GM03348 (cell line): ENCODE measurements at places on chromosomes 7 and 10.

- DNase-seq = no peak
Measured at GRCh38 chr10:78134773-78135306, 101.2 kb downstream of the RPS24 start.

GRCh38 chr7:51702673-51703072 is 386.1 kb upstream of the COBL start:
- DNase-seq = no peak

DNA sequence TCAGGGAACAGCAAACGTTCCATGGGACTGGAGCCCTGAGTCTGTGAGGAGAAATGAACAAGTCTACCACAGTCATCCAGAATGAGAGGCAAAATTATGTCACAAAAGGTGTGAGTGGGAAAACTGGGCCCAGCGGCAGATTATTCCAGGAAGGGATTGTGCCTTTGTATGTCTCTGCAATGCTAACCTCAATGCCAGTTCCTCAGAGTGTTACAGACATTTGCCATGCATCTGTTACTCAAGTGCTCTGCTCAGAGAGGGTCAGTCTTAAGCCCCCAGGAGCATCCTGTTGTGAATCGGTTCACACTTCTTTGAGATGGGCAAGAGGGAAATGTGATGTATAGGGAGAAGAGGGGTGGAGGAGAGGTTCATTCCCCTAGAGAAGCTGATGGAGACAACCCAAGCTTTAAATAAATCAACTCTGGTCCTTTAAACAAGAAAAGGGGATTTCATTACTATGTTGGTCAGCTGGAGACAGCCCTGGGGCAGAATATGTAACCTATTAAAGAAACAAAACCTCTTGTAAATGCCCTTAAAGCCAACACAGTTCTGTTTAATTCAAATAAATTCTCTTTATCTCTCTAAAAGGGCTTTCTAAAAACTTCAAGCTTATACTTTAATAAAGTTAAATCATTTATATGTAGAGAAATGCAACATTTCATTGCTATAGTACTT is 85.9 kb upstream of the GRB10 start:
- DNase-seq = no peak

DNA sequence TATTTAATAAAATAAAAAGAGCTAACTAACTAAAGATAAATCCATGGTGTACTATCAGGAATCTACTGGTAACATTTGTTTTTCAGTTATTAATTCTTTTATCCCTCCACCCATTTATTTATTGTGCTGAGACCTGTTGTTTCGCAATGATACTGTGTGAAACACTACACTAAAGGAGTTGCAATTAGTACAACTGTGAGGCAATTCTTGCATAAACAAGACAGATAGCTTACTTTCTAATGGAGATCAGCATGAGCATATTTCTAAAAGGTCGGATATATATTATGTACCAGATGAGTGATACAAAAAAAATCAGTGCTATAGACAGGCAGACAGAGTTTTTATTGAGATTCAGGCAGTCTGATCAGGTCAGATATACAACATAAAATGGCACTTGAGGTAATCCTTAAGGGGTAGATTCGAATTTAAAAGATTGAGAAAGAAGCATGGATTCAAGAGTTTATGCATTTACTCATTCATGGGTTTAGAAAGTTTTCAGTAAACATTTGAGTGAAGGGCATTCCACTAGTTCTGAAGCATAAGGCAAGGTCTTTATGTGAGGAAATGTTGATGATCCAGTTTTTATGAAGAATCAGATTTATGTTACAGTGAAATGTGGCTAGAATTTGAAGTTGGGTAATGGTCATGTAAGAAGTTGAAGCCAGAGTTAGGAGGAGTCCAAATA is 147.6 kb downstream of the POLR1F start:
- DNase-seq = no peak

DNA sequence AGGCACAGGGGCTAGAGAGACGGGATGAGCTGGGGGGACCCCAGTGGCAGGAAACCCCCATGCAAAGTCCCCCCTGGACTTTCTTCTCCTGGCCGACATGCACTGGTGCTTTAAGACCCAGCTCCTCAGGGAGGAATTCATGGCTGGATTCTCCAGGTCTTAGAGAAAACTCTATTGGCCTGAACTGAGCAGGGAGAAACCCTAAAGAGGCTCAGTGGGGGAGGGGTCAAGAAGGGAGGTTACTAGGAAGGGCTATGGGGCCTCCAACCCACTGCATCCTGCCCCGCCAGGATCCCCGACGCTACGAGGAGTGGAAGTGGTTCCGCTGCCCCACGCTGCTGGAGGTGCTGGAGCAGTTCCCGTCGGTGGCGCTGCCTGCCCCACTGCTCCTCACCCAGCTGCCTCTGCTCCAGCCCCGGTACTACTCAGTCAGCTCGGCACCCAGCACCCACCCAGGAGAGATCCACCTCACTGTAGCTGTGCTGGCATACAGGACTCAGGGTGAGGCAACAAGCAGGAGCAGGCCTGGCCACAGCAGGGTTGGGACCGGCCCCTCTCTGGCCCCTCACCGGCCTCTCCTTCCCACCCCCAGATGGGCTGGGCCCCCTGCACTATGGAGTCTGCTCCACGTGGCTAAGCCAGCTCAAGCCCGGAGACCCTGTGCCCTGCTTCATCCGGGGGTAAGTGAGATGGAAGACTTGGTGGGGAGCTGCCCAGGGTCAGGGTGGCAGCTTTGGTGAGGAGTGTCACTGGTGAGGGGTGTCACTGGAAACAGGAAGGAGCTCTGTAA is 13.8 kb downstream of the ATG9B start:
- no peak for DNase-seq

GRCh38 chr10:75660823-75661222 is 229.4 kb downstream of the LRMDA start:
- DNase-seq = no peak

- no peak for DNase-seq
Measured at GRCh38 chr7:22184549-22185199, 172.3 kb downstream of the RAPGEF5 start.

- DNase-seq = no peak
Measured at GRCh38 chr7:76515999-76516443, 5.7 kb downstream of the UPK3B start.

DNA sequence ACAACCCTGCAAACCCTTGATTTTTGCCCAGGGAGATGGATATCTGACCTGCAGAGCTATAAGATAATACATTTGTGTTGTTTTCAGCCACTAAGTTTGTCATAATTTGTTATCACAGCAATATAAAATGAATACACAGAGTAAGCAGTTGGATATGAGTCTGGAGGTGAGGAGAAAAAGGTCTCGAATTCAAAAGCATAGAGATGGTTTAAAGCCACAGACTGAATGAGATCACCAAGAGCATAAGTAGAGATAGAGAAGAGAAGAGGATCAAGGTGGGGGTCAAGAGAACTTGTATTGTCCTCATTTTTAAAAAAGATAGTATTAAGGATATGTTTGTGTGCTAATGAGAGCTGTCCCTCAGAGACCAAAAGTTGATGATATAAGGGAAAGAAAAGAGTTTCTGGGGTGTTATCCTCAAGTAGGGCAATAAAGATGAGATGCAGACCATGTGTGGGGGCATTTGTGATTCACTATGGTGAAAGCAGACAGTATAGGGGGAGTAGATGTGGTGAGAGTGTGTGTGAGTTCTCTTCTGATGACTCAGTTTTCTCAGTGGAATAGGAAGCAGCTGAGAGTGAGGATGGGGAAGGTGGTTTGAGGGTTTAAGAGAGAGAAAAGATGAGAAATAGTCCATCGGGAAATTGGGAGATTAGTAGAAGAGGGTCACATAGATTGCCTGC is 25.8 kb upstream of the PCGF5 start:
- DNase-seq = peak; percentile 65

DNA sequence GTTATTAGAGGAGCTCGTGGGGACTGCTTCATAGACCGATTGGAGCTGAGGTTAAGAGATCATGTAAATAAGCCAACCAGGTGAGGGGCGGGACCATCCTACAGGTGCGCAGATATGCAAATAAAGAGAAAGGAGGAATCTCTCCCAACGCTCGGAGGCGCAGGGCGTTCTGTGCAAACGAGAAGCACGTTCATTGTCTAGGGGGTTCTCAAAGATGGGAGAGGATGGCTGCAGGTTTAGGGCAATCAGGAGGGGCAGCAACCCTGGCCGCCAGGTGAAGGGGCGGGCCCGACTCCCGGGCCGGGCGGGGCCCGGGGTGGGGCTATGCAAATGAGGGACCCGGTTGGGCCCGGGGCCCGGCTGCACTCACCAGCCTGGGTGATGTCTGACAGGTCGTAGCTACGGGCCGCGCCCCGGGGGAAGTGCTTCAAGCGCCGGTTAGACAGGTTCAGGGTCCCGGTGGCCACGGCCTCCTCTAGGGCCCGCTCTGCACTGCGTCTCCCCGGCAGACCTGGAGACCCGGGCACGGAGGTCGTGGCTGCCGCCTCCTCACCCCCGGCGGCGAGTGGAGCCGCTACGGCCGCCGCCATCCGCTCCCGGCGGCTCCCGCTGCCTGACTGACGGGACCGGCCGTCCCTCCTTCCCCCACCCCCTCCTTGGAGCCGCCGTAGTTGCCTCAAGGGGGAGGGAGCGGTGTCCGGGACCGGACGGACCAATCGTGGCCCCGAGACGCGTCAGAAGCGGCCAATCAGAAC is at the start of gene LRCH4:
Gene LRCH4, minus strand, starts transcription at position 619 of the 755 bp plus-strand sequence. Its CDS starts 29 bp downstream, at position 590.
- peak; percentile 100 for DNase-seq

DNA sequence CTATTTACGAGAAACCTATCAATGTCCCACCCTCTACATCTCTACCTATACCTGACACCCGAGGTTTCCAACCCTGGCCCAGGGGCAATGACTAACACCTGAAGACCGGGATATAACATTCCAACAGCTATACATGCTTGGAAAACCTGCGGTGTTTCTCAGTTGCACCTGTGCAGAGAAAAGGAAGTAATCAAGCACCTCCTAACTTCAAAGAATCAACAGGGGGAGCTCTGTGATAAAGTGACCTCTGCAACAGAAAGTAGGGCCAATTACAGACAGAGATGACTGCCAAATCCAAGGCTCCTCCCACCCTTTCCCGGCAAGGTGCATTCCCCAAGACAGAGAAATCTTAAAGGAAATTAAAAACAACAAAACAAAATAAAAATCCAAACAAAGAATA is 41.3 kb downstream of the CCDC6 start:
- peak; percentile 11 for DNase-seq

GRCh38 chr7:124758327-124758726 is 7.3 kb downstream of the GPR37 start:
- no peak for DNase-seq

DNA sequence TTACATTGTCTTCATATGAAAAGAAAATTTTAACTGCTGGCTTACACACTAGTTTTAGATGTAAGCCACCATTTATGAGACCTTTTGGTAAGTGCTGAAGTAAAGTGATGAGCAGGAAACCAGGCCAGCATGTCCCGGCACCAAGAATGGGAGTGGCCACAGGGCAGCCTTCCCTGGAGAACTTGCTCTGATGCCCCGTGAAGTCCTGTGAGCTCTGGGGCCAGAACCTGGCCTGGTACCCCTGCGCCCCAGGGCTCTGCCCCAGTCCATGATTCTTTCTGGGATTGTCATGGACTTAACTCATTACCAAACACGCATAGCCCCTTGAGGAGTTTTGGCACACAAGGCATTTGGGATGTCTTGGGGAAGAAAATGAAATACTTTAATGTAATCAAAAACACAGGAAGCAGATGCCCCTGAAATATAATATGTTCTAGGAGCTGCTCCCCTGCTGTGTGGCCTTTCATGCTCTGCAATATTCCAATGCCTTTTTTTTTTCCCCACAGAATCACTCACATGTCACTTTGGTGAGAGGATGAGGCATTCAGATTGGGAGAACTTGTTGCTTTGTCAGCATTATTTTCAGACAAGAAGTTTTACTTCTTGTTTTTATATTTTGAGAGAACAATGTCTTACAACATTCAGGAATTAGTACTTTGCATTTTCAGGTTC is 53.1 kb upstream of the CXCL12 start:
- peak; percentile 4 for DNase-seq

GRCh38 chr10:84845628-84846261 is 517.4 kb downstream of the CCSER2 start:
- no peak for DNase-seq

- DNase-seq = no peak
Measured at GRCh38 chr10:88680958-88681357, 16.7 kb downstream of the LIPF start.

- peak; percentile 45 for DNase-seq
Measured at GRCh38 chr10:44033008-44033407, 351.9 kb downstream of the CXCL12 start.

DNA sequence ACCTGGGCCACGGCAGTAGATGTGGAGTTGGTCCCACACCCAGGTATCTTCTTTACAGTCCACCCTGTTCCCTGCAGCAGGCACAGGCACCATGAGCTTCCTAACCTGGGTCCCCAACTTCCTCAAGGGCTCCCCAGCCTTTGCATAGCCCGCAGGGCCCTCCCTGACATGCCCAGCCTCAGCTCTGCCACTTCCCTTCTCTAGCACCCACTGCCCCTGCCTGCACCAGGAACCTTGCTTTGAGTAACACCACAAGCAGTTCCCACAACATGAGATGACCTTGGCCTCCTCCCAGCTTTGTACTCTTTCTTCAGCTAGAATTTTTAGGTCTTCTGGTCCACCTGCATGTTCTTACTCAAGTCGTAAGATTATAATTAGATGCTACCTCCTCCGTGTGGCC is 92.2 kb upstream of the ZPBP start:
- DNase-seq = no peak

DNA sequence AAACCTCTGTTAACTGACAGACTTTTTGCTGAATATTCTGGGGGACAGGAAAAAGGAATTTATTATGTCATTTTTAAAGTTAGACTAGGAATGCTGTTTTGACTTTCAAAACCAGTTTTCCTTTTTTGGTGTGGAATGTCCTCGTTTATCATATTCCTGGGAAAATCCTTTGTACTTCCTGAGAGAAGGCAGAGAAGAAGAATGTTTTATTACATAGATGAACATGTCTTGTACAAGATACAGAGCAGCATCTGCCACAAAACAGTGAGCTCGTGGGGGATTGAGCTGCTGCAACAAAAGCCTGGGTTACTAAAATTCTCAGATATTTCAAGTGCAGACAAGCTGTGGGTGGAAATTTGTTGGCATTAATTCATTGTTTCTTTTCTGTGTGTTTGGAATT is 20.2 kb downstream of the MCU start:
- DNase-seq = peak; percentile 55

DNA sequence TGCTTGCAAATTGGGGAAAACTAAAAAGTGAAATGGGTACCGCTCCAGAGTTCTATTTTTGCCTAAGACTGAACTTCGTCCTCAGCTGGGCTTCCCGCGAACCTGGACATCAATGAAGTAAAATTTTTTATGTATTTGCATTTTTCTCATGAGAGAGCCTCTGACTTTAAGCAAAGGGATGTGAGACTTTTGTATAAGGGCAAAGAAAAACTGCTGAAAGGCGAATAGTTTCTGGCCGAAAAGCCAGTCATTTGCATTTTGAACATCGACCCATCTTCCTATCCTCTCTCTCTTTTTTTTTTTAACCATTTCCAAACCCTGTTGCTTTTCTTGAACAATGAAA is 573 bp downstream of the PMPCB start:
- DNase-seq = no peak

GRCh38 chr10:96548589-96548988 is 34.9 kb upstream of the TLL2 start:
- DNase-seq = no peak

GRCh38 chr7:155252444-155252887 is 45.2 kb upstream of the INSIG1 start:
- DNase-seq = peak; percentile 51

- DNase-seq = no peak
Measured at GRCh38 chr7:37354656-37355131, 94.0 kb downstream of the ELMO1 start.

- peak; percentile 66 for DNase-seq
Measured at GRCh38 chr10:75111907-75112679, 637 bp downstream of the SAMD8 start.

- DNase-seq = no peak
Measured at GRCh38 chr7:158829021-158829341, 328 bp downstream of the ESYT2 start.
